ENCODE measurements at places on chromosomes 12 and 14.

GRCh38 chr14:33951183-33951840 is 438 bp upstream of the EGLN3 start:
- DNase-seq, result no peak

- no peak for DNase-seq
Measured at GRCh38 chr14:69528143-69528542, 43.6 kb downstream of the PLEKHD1 start.

- no peak for DNase-seq
Measured at GRCh38 chr12:4956054-4956453, 46.3 kb downstream of the KCNA1 start.

DNA sequence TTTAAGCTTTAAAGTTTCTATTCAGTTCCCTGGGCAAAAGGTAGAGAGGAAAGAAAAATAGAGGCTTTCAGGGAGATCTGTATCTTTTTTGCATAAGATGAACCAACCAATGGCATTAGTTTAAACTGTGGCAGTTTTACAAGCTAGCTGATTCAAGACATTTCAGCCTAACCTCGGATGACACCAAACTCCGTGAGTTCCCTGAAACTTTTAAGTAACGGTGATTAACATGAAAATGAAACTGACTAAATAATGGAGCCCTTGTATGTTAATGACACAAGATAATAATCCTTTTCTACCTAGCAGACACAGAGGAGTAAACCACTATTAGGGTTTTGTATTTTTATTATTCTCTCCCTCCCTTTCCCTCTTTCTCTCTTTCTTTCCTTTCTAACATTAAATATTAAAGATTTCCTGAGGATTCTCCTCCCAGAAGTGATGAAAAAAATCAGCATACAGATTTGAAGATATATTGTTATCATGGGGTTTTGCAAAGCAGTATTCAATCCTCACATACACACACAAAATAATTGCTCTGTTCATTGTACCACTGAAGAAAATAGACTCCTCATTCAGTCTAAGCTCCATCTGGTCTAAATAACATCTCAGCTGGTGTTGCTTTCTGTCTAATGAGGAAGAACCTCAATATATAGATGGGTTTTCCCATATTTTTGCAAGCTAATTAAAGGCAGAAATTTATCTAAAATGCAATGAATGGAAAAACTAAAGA is 483.8 kb downstream of the NOVA1 start:
- DNase-seq, result no peak

- DNase-seq, result no peak
Measured at GRCh38 chr12:74483057-74483456, 54.6 kb upstream of the ATXN7L3B start.
